ENCODE measurements at places on chromosomes 2 and 18.

DNA sequence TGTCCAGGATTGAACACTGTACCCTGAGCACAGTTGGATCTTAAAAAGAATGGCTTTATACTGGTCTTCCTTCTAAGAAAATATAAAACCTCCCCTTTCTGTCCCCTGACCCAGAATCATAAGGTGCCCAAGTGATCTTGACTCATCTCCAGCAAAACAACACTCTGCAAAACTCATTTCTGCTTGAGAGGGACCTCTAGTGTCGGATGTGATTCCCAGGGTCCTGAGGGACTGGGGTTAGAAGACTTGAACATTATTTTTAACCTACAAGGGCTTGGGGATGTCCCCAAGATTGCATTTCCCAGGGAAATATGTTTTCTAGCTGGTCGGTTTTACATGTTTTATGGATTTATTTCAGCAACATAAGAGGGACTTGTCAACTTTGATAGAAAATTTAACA lies 1318.5 kb upstream of the CELF4 start:
- DNase-seq, result no peak

DNA sequence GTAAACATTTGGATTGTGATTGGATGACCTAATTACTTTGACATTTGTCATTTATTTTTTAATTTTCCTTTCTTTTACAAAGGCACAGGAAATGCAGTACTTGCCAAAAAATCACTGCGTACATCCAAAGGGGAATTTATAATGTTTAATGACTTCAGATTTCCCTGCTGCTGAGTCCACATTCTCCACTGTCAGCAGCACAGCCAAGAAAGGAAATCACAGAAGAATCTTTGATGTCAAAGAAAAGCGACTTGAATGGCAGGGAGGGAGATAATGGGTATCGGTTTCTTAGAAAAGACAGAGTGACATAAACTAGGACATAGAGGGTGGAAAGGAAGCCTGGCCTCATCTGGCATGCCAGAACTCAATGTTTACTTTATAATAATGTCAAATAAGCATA lies 41.4 kb upstream of the COPS8 start:
- no peak for DNase-seq

DNA sequence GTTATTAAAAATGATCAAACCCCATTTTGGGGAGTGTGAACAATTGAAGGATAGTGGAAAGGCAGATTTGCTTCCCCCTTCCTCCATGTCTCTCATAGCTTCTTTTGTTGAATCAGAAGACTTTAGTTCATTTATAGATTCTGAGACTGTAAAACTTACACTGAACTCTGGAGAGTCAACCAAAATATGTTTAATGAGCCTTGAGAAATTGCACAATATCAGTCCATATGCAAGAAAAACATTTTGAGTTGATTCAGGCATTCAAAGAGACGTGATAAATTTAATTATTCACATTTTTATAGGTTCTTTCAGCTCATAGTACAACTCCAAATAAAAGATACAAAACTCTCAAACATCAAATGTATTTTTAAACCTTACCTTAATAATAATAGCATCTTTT lies 354.4 kb upstream of the SPRED2 start:
- no peak for DNase-seq

- no peak for DNase-seq
Measured at GRCh38 chr2:35822716-35823115, 532.9 kb upstream of the CRIM1 start.

GRCh38 chr2:3595985-3596384 lies 1.1 kb downstream of the COLEC11 start:
- DNase-seq, result no peak
